ENCODE measurements at places on chromosomes 2 and 18. TPM values are rescaled to one million over a fixed set of nuclear protein-coding genes. Genes with fewer than 3 reads are reported as not detected.

POMC gene
- 18.1 TPM for total RNA-seq

ZC3H6 gene
- 14.7 TPM for total RNA-seq

DNA sequence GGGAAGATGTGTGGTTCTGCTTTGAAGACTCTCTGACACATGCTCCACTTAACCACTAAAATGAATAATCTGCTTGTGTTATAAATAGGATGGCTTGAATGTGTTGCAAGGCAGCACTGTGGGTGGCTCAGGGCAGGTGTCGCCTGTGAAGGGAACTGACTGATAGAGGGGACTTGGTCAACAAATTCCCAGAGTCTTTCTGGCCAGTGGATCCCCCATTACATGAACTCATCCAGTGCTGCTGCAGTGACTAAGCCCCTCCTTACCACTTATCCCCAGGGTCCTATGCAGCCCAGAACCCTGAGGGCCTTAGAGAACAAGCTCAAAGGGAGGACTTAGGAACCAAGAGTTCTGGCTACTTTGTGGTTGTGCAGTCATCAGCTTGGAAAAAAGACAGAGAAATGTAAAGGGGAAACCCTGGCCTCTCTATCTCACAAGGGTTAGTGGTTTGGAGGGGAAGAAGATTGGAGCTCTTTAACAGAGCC is 226.2 kb upstream of the TNP1 start:
- H3K36me3 ChIP-seq = no peaks in the 10 kb centered on the region
- no peak for DNase-seq
- H3K4me3 ChIP-seq = no peak overlapping the region
- H3K27me3 ChIP-seq = no peaks in the 10 kb centered on the region
- peaks cover 17% of the 10 kb centered on the region for H3K4me1 ChIP-seq

- H3K4me3 ChIP-seq = no peak overlapping the region
- no peak for DNase-seq
- H3K4me1 ChIP-seq = peaks cover 46% of the 10 kb centered on the region
- no peak overlapping the region for H3K27ac ChIP-seq
- H3K27me3 ChIP-seq = no peaks in the 10 kb centered on the region
- no peaks in the 10 kb centered on the region for H3K36me3 ChIP-seq
Observed at GRCh38 chr2:221513232-221513631, 58.9 kb downstream of the EPHA4 start.

DNA sequence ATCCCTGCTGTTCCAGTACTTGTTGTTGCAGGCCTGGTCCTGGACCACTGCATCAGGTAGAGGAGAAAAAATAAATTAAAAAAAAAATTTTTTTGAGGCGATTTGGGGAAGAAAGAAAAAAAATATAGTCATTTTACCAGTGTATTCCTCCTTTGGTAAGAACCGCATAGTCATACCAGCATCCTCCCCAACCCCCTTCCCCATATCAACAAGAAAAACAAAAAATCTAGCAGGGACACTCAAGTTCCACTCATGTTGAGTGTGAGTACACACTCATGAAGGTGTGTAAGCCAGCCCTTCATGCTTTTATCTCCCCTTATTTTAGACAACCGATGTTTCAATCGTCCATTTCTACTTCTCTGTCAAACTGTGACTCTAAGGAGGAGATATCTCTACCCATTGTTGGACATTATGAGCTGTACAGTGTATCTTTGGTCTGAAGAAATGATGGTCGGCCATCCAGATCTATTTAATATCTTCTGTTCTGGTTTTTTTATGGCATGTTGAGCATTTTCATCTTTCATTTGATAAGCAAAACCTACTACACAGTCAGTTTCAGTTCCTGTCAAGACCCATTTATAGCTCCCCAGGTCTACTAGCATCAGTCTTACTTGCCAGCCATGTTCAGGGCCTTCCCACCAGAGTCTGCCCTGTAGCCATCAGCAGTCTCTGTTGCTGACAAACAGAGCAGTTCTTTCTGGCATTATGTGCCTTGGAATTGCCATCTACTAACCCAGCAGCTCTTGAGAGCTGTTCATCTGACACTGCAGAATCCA is 20.0 kb downstream of the ELP2 start:
- no peak for DNase-seq
- no peak overlapping the region for H3K27ac ChIP-seq
- H3K4me1 ChIP-seq = no peaks in the 10 kb centered on the region
- H3K36me3 ChIP-seq = peaks cover 31% of the 10 kb centered on the region

GRCh38 chr2:161044921-161045320 is 115.3 kb upstream of the TANK start:
- H3K4me1 ChIP-seq = no peaks in the 10 kb centered on the region
- H3K27me3 ChIP-seq = no peaks in the 10 kb centered on the region
- H3K27ac ChIP-seq = no peak overlapping the region
- no peak overlapping the region for H3K4me3 ChIP-seq
- DNase-seq = no peak

NTSR2 gene
- total RNA-seq = not detected

MAIP1 gene
- 17.9 TPM for total RNA-seq

DNA sequence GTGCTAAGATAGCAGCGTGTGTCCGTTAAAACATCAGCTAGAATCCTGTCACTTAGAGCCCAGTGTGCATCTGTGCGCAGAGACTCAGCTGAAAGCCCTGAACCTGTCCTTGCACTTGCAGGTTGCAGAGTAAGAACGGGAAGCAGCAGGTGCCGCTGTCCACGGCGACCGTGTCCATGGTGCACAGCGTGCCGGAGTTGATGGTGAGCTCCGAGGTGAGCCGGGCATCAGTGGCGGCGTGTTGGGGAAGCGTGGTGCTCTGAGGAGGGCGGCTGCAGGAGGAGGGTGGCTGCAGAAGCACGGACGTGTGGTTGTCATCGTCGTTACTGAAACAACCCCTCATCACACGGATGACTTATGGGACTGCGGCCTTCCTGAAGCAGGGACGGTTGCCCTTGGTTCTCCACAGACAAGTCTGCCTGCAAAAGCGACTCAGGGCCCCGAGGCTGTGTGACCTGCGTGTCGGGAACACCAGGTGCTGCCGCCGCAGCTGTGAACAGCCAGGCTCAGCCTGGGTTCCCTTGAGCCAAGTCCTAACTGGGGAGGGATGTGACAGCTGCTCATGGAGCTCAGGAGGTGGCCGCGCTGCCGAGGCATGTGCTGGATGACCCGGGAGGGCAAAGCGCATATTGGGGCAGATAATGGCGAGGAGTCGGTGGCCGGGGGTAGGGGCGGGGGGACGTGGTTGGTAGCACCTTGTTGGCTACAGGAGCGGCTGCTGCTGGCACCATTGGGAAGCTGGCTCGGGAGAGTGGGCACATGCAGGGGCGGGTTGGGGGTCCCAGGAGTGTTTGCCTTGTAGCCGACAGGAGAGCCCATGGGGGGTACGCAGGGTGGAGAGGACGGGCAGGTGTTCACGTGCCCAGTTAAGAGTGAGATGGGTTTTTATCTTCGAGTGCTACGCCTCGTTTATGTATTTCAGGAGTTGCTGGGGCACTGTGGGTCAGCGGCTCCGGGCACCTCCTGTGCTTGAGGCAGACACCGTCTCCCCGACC is 16.6 kb downstream of the CTDP1 start:
- peaks cover 61% of the 10 kb centered on the region for H3K36me3 ChIP-seq
- no peak overlapping the region for H3K4me3 ChIP-seq
- DNase-seq = peak; percentile 56
- no peaks in the 10 kb centered on the region for H3K4me1 ChIP-seq
- no peak overlapping the region for H3K27ac ChIP-seq
- H3K27me3 ChIP-seq = no peaks in the 10 kb centered on the region

GRCh38 chr18:63477968-63478367 is 1.2 kb downstream of the SERPINB5 start:
- H3K4me1 ChIP-seq = no peaks in the 10 kb centered on the region
- H3K4me3 ChIP-seq = no peak overlapping the region
- no peak overlapping the region for H3K27ac ChIP-seq
- no peak for DNase-seq

DNA sequence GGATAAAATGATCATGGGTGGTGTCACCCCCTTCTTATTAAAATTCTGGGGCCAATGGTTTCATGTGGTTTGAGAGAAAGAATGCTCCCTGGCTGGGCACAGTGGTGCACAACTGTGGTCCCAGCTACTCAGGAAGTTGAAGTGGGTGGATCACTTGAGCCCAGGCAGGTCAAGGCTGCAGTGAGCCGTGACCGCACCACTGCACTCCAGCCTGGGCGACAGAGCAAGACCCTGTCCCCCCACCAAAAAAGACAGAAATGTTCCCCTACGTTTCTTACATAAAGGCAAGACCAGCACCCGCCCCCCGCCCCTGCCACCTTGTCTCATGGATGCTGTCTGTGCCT is 53.0 kb upstream of the ID2 start:
- H3K4me1 ChIP-seq = no peaks in the 10 kb centered on the region
- no peak for DNase-seq
- H3K27me3 ChIP-seq = no peaks in the 10 kb centered on the region

PROM2 gene
- total RNA-seq = 1.5 TPM

- no peak for DNase-seq
- H3K4me3 ChIP-seq = no peak overlapping the region
- no peak overlapping the region for H3K27ac ChIP-seq
- H3K4me1 ChIP-seq = no peaks in the 10 kb centered on the region
- H3K27me3 ChIP-seq = no peaks in the 10 kb centered on the region
Observed at GRCh38 chr18:46362533-46362932, 258.3 kb downstream of the HAUS1 start.
